ENCODE measurements at places on chromosomes 3 and 15.

GRCh38 chr15:71237456-71238188 is 122.4 kb downstream of the THSD4 start:
- no peak for DNase-seq

GRCh38 chr3:141456301-141456625 is 30.6 kb upstream of the RASA2 start:
- DNase-seq: no peak

GRCh38 chr15:68518046-68518445 is 60.7 kb upstream of the CORO2B start:
- no peak for DNase-seq

DNA sequence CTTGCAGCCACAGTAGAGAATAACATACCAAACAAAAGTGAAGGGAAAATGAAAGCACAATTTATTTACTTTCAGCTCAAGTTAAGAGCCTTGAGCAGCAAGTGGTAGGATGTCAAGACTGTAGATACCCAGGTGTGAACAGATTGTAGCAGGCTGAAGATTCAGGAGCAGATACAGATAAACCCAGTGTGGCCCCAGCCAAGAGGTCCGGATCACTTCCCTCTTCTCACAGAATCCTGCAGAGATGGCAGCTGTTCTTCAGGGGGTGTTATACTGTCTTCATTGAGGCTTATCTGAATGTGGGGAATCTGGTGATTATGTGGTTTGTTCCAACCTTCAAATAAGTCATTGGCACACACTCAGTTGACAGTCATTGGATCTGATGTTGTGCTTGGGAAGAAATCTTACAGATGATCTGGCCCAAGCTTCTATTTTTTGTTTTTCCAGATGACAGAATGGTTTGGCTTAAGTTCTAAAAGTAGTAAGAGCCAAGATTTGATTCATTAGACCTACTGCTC is 2.2 kb downstream of the STARD9 start:
- DNase-seq: no peak

DNA sequence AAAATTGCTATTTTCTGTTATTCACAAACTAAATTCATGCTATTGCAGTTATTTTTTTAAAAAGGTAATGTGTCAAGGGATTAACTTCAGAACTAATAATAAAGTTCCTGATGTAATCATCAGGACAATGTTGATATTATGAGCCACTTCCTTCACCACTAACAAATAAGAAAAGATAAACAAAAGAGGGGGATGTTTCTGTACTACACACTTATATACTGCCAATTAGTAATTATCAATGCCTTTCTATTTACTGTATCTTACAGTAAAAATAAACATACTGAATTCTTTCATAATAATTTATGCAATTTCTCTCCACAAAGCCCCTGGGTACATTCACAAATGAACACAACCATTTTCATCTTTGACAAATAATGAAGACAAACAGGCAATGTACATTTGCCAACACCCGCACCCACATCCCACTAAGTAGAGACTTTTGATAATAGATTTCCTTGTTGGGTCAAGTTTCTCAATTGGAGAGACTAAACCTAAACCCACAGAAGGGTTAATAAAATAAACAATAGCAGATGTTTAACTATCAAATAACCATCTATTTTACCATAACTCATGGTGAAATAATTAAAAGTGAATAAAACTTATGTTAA is 3.7 kb downstream of the CBLB start:
- DNase-seq: no peak

GRCh38 chr15:78810362-78811123 is 721 bp downstream of the ADAMTS7 start:
- DNase-seq: peak; percentile 59

DNA sequence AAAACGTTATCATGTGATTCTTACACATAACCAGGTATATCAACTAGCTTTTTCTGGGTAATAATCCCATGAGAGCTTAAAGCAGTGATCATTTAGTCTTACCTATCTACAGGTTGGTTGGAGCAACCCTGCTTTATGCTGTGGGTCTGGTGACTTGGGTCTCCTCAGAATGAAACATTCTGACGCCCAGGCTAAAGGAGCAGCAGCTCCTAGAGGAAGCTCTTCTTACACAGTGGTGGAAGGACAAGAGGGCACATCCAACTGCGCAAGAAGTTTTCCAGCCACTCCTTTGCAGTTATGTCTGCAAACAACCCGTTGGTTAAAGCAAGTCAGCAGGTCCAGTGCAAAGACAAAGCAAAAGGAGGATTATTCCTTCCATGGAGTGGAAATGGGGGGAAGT is 377.5 kb downstream of the EDEM1 start:
- no peak for DNase-seq

- no peak for DNase-seq
Observed at GRCh38 chr3:67000009-67000408, 1.9 kb downstream of the KBTBD8 start.

DNA sequence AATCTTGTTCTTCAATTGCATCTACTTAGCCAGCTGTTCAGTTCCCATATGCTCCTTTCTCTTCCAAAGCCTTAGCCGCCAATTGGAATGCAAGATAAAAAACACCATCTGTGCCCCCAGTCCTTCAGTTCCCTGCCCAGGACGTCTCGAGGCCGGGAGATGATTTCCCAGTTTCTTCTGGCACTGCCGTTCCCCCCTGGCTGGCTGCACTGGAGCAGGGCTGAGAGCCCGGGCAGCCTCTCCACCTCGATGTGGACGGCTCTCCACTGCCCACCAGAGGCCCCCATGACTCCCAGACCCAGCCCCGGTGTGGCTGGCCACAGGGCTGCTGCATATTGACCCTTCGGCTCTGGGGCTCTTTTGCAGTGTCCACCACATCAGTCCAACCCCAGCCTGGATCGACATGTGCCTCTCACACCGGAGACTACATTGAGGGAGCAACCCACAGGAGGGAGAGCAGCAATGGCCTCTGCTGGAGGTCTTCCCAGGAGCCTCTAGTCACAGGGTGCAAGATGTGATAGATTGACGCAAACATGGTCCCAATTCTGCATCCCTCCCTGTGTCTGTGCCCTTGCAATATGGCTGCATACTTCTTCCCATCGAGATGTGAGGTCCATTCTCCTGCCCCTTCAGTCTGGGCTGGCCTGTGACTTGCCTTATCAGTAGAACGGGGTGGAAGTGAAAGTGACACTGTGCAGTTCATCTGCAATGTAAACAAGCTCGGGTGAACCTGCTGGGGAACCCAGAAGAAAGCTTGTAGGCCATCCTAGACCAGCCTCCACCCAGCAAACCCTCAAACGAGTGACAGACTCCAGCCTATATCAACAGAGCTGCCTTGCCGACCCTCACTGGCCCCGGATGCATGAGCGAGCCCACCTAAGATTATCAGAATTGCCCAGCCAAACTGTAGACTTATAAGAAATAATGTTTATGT is 52.3 kb upstream of the PRR20G start:
- DNase-seq: no peak

- DNase-seq: no peak
Observed at GRCh38 chr3:114035896-114036295, 20.4 kb downstream of the CCDC191 start.

GRCh38 chr3:169232863-169233262 is 430.6 kb downstream of the MECOM start:
- DNase-seq: no peak

DNA sequence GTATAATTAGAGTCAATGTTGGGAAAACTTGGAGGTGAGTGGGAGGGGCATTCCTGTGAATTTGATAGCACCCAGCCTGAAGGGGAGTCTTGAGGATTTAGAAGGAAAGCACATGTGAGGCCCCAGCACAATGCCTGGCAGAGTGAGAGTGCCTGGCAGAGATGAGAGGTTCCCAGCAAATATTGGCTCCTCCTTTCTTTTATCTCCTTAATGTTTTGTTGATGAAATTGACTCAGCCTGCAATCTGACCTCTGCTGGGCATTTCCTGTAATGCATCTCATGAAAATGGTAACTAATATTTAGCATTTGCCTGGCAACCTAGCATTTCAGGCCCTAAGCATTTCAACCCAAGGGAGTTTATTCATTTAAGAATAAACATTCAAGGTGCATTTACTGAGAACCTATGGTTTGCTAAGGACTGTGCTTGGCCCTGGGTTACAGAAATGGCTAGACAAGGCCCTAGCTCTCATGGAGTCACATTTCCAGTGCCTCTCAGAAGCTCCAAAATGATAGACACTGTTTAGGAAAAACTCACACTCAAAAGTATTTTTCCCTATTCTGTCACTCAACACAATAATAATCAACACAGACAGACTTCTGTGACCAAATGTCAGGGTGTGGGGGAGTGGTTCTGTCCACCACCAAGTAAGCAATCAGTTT is 19.0 kb downstream of the PDHB start:
- peak; percentile 44 for DNase-seq

DNA sequence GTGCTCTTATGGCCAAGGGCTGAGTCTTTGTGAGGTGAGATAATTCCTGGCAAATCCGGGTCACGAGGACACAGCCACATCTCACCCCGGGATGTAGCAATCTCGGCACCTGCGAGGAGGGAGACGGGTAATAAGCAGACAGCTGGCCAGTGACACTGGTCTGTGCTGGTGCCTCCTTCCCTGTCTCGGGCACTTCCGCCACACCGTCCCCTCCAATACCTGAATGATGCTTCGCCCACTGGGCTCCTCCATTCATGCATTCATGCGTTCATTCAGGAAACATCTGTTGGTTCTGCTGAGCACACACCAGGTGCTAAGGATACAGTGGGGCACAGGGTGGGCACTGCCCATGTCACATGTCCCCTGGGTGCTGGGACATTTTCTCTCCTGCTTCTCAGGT is 60.1 kb downstream of the ATP10A start:
- DNase-seq: no peak
